ENCODE measurements at places on chromosomes 7 and 10.

GRCh38 chr10:99791831-99792230 lies 9.4 kb downstream of the ABCC2 start:
- DNase-seq = no peak

DNA sequence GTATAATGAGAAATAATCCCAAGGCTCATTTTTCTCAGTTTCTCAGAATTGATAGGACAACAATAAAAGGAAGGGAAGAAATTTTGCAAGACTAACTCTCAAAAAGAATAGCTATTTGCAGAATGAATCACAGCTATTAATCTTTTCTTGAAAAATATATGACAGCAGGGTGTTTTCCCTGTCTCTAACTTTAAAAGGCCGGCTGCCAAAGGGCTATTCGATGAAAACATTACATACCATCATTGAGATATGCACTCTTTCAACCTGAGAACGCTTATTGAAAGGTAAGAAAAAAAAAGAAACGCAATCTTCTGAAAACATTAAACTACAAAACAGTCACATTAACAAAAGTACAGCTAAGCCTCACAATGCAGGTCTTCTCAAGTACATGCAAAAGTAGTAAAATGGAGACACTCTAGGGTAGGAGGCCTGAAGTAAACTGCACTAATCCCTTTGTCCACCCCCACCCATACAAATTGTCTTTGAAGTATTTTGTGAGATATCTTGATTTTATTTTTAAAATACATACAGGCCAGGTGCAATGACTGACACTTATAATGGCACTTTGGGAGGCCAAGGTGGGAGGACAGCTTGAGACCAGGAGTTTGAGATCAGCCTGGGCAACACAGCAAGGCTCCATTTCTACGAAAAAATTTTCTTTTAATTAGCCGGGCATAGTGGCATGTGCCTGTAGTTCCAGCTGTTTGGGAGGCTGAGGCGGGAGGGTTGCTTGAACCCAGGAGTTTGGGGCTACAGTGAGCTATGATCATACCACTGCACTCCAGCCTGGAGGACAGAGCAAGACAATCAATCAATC lies 83.0 kb downstream of the PARD3 start:
- no peak for DNase-seq

DNA sequence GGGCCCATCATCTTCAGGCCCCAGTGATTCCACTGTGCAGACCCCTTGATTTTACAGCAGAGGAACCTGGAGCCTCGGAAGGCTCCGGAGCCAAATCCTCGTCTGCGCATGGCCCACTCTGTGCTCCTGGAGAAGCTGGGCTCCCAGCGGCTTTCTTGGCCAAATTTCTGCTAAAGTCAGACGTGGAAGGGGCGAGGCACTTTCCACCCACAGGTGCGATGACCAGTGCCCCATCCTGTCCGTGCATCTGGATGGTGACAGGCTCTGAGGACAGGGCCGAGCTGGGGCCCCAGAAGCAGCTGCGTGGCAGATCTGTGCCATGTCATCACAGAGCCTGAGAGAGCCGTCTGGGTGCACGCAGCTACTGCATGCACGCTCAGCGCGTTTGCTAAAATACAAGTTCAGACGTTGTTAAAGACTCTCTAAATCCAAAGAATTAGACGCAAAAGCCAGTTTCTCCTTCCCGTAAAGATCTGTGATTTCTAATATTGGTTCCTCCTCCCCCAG lies 57.2 kb downstream of the JAKMIP3 start:
- no peak for DNase-seq

GRCh38 chr7:80493121-80493849 lies 18.6 kb downstream of the GNAT3 start:
- no peak for DNase-seq

GRCh38 chr10:13006037-13006436 lies 4.5 kb upstream of the CCDC3 start:
- no peak for DNase-seq

- DNase-seq = no peak
Measured at GRCh38 chr7:4645246-4645645, 36.8 kb upstream of the FOXK1 start.

DNA sequence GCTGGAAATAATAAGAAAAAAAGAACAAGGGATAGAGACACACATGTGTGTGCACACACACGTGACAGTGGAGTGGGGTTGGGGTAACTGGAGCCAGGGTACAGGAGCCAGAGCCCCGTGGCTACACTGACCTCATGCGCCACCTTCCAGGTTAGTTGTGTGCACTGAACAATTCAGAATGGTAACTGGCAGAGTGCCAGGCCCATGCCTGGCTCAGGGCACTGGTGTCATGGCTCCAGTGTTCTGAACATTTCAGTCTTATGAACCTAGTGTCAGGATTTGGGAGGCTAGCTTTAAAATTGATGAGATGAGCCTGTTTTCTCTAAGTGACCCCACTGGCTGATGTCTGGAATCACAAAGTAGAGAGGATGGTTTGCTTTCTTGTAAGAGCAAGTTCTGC lies 269.6 kb downstream of the SORCS3 start:
- no peak for DNase-seq

DNA sequence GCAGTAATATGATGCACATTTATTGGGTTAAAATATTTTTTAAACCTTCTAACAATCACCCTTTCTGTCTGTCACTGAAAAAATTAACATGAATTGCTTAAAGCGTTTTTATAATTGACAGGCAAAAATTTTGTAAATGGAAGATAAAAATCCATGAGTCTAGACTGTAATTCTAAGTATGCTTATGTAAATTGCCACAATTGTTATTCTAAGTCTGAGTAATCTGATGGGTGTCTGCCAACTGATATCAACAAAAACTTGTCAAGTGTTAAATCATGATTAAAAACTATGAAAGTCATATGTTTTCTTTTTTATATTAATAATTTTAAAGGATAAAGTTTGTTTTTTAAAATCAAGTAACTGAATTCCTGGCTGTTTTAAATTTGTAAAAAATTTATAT lies 208.2 kb downstream of the CDK14 start:
- DNase-seq = no peak

DNA sequence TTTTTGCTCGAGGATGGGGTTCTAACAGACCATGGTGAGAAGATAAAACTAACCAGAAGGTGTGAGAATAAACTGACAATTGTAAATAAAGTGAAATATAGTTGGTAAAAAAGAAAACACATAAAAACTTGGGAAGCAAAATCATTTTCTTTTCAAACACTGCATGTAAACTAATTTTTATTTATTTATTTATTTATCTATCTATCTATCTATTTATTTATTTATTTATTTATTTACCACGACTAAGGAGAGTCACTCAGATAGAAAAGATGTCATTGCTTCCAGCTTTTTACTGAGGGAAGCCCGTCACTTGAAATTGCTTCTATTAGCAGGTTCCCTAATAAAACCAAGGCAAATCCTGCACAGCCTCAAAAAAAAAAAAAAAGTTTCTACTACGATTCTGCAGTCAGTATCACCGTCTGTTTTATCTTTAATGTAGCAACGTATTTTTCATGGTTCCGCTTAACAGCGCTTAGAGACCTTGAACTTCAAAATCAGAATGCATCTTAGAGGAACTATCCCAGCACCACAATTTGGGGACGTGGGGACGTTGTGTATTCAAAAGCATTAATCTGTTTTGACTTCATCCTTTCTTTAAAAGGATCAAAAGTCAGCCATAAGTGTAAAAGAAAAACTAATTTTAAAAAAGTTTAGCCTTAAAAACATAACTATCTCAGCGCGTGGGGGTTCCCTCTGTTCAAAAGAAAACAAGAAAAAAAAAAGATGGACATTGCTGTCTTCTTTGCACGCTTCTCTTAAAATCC lies 33.3 kb upstream of the EBLN1 start:
- DNase-seq = no peak

GRCh38 chr10:30587522-30588031 lies 42.0 kb downstream of the LYZL2 start:
- no peak for DNase-seq

DNA sequence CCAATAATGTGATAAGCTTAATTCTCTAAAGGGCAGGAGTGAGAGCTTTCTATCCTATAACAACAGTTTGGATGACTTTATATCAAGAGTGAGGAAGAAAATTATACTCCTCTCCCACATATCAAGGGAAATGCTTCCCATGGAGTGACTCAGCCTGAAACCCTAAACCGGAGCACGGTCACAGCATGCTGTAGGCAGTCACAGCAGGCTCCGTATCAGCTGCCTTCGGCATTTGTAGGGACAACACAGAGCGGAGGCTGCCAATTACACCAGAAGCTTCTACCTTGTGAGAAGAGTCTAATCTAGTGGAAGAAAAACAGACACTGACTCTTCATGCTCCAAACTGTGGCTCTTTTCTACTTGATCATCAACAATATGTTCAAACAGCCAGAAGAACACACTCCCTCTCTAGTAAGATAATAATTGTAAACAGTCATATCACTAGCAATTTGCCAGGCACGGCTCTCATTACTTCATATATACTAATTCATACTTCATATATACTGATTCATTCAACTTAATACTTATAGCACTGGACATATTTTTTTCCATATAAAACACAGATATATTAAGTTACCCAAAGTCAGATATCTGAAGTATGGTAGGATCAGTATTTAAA lies 65.9 kb downstream of the DGKB start:
- DNase-seq = no peak

GRCh38 chr7:33109758-33110238 lies 594 bp upstream of the RP9 start:
- no peak for DNase-seq

GRCh38 chr10:50044941-50045664 lies 22.7 kb upstream of the WASHC2A start:
- DNase-seq = no peak

DNA sequence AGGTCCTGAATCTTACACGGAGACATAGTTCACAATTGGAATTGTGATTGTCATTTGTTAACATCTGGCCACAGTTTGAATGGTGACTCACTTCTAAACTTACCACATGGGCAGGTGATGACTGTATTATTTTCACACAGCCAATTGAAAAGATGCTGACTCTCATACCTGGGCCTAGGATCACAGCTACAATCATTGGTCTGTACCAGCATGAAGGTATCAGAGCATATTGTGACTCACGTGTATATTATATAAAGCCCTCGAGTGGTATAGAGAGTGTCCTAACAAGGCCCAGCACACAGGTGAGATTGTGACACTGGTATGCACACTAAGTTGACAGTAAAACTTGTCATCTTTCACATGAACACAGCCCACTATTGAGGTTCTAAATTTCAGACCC lies 9.4 kb upstream of the ZNF107 start:
- no peak for DNase-seq

- DNase-seq = no peak
Measured at GRCh38 chr7:101951757-101952156, 134.3 kb downstream of the CUX1 start.

DNA sequence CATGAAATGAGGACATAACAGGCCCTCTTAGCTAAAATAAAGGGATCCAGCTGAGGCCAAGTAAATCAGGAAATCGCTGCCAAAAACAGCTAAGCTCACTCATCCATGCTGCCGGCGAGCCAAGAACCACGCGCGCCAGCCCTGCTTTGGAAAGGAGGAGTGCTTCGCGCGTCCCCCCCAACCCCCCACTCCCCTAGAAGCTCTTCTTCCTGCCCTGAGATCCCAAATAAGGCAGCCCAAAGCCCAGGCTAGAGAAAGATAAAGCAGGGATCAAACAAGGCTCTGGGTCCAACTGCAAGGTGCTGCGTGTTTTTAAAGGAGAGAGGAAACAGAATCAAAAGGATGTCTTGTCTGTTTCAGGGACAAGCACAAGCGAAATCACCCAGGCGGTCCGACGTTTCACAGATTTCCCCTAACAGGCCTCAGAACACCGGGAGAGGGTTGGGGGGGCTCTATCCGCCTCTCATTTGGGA lies 168.3 kb upstream of the AUTS2 start:
- DNase-seq = no peak

GRCh38 chr7:39142750-39143149 lies 165.0 kb downstream of the POU6F2 start:
- no peak for DNase-seq

GRCh38 chr7:82722946-82723345 lies 279.4 kb upstream of the CACNA2D1 start:
- DNase-seq = no peak

DNA sequence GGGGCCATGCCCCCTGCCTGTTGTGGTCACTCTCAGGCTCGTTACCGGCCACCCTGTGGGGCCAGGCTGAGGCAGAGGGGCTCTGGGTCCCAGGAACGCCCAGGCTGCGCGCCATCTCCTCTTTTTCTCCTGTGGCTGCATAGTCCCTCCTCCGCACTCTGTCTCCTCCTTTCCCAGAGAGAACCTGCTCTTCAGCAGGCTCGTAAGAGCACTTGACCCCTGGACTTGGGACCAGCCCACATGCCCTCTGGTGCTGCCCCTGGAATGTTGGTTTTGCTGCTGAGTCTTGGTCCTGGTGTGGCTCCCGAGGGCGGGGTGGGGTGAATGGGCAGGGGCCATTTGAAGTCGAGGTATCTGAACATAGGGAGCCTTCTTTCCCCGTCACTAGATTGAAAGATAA lies 6.6 kb upstream of the BHLHA15 start:
- DNase-seq = no peak

- DNase-seq = no peak
Measured at GRCh38 chr10:77293773-77294172, 343.8 kb downstream of the KCNMA1 start.

GRCh38 chr10:131760416-131761166 lies 140.2 kb upstream of the PPP2R2D start:
- DNase-seq = no peak

DNA sequence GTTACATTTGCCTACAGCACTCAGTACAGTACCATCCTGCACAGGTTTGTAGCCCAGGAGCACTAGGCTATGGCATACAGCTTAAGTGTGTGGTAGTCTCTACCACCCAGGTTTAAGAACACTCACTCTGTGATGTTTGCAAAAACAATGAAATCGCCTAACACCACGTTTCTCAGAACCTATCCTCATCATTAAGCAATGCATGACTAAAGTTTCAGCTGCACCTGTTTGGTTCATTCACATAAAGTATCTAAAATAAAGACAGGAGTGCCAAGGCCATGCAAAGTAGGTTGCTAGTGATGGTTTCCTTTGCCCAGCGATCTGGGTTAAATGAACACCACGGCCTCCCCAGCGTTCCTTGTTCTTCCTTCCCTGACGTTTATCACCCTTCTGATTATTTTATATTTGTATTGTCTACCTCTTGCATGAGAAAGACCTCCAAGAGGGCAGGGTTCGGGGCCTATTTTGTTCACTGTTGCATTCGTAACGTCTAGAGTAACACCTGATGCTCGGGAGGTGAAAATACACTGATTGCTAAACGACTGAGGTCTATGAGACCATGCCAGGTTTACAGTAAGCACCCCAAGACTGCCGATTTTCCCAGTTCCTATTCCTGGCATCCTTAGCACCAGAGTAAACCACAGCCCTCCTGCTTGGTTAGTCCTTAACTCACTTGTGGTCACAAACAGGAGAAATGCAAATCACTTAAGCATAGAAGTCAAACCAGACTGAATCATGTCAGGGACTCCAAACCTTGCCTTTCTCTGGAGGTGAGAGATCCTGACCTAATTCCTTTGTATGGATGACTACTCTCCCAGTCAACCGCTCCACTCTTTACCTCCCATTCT lies 204.1 kb upstream of the NFE2L3 start:
- DNase-seq = no peak

Data from stimulated activated CD8-positive, alpha-beta memory T cell treated with anti-CD3 and anti-CD28 coated beads, Interleukin-7, amount 100 ng/mL, for 24 hours (primary cell).